ENCODE measurements at places on chromosomes 11 and 22.

DNA sequence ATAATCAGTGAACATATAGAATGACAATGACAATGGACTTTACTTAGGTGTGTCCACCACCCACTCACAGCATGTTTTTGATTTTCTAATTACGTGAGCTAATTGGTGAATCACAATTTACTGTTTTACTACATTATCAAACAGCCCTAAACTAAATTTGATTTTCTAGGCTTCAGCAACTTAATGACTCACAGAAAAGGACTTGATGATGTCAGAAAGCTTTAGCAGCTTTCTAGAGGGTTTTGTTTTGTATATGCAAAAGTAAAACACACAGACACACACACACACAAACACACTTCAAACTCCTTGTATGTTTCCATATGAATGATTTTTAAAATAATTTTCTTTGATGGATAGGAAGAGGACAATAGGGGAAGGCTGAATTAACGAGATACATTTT, 878.6 kb upstream of the CCDC90B start:
- DNase-seq, result no peak

DNA sequence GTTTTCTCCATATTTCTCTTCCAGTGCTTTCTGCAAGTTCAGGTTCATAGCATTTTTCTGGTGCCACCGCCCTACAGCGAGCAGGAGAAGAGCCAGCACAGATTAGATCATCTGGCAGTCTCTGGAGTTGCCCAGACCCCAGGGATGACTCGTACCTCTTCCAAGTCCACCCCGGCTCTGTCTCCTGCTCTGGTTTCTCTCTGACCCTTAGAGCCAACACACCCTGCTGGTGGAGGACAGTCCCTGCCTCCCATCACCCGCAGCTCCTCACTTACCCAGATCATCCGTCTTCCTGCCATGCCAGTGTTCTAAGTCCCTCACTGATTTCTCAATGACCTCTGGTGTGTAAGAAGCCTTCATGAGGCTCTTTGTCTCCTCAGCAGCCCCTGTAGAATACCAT, 28.0 kb downstream of the TST start:
- no peak for DNase-seq

GRCh38 chr11:30128269-30128932, 102.4 kb upstream of the FSHB start:
- DNase-seq, result no peak

DNA sequence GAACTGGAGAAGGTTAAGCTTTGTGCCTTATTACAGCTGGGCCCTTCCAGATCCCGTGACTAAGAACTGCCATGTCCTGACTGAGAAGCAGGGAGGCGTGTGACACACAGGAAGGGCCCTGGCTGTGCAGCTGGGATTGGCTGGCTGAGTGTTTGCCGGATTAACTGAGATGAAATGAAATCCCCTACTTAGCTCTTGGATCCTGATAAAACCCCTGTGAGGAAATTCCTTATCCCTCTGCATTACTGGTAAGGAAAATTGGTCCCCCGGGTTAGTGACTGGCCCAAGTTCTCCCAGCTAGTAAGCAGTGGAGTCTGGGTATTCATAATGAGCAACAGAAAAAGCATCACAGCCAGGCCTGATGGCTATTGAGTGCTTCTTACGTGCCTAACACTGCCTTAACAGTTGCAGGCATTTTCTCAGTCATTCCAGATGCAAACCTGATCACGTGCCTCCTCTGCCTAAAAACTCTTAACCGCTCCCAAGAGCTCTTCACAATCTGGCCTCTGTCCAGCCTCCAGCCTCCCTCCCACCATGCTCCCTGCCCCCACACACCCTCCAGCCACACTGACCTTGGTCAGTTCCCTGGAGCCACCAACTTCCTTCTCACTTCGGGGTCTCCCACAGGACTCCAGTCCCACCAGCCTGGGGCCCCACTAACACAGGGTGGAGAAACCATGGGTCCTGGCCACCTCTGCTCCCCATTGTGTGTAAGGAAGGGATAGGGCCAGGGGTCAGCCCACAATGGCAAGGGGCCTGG, 37.8 kb downstream of the ARRB1 start:
- no peak for DNase-seq

- DNase-seq, result no peak
Observed at GRCh38 chr22:40853333-40853732, 3.1 kb downstream of the ST13 start.

DNA sequence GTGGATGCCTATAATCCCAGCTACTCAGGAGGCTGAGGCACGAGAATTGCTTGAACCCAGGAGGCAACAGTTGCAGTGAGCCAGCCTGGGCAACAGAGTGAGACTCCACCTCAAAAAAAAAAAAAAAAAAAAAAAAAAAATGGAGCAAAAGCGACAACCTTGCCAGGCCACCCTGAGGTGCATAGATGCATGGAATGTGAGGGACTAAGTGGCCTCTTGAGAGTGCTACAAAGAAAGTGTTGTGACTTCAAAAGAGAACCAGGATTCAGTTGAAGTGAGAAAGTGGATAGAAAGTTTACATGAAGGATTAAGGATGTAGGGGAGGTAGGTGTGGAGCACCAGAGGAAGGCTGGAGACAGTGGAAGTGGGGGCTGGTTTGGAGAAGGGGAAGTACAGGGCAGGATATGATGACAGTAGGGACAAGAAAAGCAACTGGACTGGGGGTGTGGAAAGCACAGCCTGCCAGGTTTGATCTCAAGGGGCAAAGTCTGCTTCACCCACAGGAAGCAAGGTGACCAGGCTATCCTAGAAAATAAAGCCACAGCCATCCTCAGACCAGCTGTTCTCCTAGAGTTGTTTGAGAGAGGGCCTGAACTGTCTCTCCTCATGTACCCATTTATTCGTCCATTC, 36.0 kb upstream of the OLFML1 start:
- DNase-seq, result no peak

DNA sequence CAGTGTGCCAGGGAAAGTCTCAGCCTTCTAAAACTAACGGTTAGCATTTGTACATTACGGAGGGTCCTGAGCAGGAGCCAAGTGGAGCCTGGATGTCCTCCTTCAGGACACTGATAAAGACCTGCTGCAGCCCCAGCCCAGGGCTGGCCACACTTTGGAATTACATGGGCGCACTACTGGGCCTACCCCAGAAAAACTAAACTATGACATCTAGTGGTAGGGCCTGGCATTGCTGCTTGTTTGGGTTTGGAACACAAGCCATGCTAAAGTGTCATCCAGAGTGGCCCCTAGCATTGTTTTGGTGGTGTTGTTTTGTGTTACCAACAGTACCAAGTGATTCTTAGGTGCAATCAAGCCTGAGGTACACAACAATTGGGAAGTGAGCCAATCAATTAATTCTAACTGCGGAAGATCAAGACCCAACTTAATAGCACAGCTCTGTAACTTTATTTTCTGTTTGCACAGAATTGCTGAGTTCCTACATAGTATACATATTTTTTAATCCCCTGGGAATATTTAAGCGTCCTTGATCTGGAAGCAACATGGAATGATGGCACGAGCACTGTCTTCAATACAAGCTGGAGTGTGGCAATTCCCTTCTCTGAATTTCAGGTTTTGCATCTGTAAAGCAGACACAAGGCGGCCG, 340.7 kb downstream of the LARGE1 start:
- peak; percentile 2 for DNase-seq

GRCh38 chr11:24709928-24710565, 213.2 kb downstream of the LUZP2 start:
- no peak for DNase-seq

- no peak for DNase-seq
Observed at GRCh38 chr11:6566704-6567370, 36.6 kb downstream of the RRP8 start.

DNA sequence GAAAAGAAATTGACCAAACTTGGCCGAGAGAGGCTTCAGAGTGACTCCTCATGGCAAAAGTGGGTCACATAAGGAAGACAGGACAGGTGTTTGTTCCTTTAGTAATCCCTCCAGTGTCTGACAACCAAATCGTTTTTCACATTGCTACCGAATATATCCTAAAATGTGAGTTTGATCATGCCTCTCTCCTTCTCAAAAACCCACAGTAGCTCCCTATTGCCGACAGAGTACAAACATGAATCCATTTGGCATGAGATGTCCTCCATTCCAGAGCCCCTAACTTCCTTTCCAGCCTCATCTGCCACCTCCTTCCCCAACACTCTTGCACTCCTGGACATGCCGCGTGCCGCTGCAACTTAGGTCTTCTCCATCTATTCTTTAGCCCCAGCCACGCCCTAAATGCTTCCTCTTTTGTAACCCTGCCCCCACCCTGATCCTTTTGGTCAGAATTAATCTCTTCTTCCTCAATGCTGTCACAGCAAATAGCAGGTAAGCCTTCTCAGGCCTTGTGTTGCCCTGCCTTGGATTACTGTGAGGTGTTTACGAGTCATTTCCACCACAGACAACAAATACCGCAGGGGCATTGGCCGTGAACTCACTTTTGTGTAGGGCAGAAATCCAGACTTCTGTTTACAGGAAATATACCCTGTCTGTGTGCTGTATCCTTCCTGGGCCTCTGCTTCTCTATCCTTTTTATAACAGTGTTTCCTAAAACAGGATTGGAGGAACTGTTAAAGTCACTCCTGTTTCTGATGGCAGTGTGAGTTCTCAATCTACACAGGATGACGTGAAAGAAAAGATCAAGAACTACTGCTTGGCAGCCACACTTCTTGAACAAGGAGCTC, 66.0 kb upstream of the FTH1 start:
- no peak for DNase-seq

- DNase-seq, result no peak
Observed at GRCh38 chr11:22433094-22433455, 94.9 kb downstream of the SLC17A6 start.

GRCh38 chr11:34379079-34379478, 21.3 kb upstream of the ABTB2 start:
- DNase-seq, result no peak

DNA sequence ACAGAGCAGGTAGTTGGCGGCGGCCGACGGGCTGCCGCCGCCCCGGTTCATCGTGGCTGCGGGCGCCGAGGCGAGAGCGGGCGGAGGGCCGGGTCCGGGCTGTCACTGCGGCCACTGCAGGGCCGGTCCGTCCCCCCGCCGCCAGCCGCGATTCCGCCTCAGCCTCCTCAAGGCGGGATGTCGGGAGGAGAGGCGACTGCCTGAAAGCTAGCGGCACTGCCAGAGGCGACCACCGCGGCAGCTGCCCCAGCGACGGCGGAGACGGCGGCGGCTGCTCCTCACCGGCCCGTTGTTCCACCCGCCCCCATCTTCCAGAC, 234 bp downstream of the SESN3 start:
- no peak for DNase-seq

- DNase-seq, result no peak
Observed at GRCh38 chr11:119774172-119774763, 45.3 kb upstream of the NECTIN1 start.

- DNase-seq, result no peak
Observed at GRCh38 chr22:23269441-23270211, 89.3 kb downstream of the BCR start.

- DNase-seq, result no peak
Observed at GRCh38 chr11:101848262-101848661, 66.5 kb upstream of the CEP126 start.

GRCh38 chr22:48884324-48884723, 943.3 kb downstream of the BRD1 start:
- no peak for DNase-seq

- DNase-seq, result peak; percentile 75
Observed at GRCh38 chr11:13486926-13487660, 8.7 kb downstream of the PTH start.

GRCh38 chr11:37597776-37598175, 999.7 kb upstream of the RAG2 start:
- no peak for DNase-seq

GRCh38 chr11:35087648-35088047, 51.3 kb upstream of the CD44 start:
- no peak for DNase-seq

DNA sequence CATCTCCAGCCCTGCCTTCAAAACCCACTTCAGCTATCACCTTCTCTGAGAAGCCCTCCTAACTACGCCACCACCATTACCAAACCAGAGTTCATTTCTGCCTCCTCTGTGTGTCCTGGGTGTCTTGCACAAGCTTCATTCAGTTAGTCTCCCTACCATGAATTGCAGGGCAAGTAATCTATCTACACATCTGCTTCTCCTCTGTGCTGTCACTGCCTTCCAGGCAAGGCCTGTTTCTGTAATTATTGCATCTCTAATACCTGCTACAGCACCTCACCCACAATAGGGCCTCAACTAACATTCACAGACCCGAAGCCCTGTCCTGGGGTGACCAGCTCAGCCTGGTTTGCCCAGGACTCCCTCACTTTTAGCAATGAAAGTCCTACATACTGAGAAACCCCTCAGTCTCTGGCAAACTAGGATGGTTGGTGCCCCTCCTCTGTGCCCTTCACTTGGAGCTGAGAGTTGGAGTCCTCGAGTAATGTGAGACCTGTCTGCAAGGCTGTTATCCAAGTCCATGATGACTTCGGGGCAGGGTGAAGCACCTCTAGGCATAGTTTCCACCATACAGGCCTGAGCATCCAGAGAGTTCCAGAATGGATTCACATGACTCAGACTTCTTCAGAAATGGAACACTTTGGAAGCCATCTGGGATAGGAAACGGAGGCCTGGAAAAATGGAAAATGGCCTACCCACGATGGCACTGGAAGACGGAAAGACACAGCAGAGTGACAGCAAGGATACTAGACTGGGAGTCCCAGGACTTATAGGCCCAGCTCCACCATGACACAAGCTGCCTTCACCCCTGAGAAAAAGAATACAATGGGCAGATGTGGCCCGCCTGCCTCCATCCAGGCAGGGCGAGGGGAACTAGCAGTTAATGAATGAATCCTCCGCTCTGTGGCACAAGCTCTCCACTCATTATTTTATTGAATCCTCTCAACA, 269.3 kb downstream of the BUD13 start:
- DNase-seq, result no peak

GRCh38 chr11:122128146-122128545, 12.1 kb upstream of the BLID start:
- DNase-seq, result no peak

- no peak for DNase-seq
Observed at GRCh38 chr11:8649361-8649760, 33.1 kb downstream of the TRIM66 start.

DNA sequence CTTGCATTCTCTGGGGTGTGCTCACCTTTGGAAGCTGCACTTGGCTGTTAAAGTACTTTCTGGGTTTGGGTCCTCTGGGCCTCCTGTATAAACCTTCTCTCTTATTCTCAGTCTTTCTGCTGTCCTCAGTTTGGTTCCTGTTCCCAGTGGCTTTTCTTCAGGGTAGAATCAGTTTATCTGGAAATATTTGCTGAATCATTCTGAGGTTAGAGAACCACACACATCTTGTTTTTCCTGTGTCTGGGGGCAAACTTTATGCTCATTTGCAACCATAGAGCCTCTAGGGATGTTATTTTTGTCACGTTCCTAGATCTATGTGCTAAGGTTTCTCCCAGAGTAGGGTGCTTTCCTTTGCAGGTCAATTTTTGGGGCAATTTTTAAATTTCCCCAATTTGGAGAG, 224.3 kb upstream of the C11orf87 start:
- DNase-seq, result no peak

GRCh38 chr11:114216796-114217180, 79.4 kb upstream of the NNMT start:
- no peak for DNase-seq

- DNase-seq, result no peak
Observed at GRCh38 chr22:20536590-20537324, 29.3 kb downstream of the MED15 start.

Data from stimulated activated CD4-positive, alpha-beta T cell treated with anti-CD3 and anti-CD28 coated beads, Interleukin-4, amount 100 ng/mL, for 1 hour (primary cell).